ENCODE measurements at places on chromosomes 2 and 18.

DNA sequence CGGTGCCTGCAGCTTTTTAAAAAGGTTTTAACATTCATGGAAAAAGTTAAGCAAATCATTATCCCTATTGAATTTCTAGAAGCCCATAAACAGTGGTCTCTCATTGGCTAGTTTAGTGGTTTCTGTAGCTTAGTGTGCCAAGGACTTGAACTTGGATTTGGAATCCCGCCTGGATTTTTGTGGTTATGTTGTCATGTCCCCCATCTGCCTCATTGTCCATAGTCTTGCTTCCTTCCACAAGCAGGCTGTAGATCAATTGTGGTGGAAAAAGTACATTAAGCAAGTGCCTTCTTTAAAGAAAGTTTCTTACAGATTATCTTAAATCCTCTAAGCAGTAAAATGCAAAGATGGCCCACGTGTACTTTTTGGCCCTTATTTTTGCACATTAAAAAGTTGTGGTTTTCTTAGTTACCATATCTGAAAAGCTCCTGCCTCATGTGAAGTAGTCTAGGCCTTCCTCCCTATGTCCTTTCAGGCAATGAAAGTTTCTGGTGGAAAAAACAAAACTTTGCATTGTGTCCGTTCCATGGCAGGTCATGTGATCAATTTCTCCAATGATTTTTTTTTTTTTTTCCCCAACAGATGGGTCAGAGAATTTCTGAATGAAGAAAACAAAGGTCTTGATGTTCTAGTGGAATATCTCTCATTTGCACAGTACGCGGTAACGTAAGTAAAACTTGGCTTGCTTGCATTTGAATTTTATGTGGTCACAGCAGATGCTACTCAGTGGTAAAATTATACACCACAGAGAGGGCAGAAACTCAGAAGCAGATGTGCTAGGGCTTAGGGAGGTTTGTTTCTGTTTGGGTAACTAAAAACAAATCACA, 158.9 kb downstream of the PRPF40A start:
- no peak for DNase-seq

GRCh38 chr2:26410764-26411243, 9.1 kb downstream of the DRC1 start:
- DNase-seq: no peak

GRCh38 chr2:26621469-26622199, 19.5 kb downstream of the CIB4 start:
- no peak for DNase-seq

DNA sequence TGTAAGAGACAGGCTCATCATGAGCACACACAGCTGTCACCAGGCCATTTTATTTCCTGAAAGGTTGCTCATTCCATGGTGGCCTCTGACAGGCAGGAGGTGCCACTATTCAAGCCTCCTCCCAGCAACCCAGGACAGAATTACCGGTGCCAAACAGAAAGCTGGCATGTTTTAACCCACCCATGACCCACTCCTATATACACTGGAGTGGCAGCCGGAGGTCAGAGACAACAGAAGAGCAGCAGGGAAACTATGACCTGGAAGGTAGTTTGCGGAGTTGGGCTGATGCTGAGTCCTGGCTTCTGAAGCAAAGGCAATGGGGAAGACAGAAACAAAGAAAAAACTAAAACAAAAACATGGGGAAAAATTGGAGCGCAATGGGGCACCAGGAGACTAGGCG, 2.3 kb downstream of the RFTN2 start:
- no peak for DNase-seq

GRCh38 chr2:104859291-104859765, 5.4 kb downstream of the POU3F3 start:
- DNase-seq: no peak

- peak; percentile 57 for DNase-seq
Observed at GRCh38 chr2:217331523-217332416, 471.9 kb upstream of the TNP1 start.

GRCh38 chr2:46632349-46632748, 153.0 kb downstream of the TMEM247 start:
- DNase-seq: no peak

DNA sequence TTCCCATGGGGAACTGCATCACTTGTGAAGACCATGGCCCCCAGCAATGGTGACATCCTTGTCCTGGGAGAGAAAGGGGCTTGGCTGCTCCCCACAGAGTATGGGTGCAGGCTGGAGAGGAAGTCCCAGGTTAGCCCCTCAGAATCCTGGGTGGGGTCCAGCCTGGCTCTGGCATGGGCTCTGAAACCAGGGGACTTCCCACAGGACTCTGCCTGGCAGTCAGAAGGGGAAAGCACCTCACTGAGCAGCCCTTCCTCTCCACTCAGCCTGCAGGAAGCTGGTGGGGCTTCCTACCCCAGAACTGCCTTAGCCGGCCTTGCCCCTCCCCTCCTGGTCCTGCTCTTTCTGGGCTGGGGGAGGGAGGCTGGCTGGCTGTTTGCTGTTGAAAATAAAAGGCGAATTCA, 3.7 kb downstream of the NEURL3 start:
- DNase-seq: peak; percentile 9

DNA sequence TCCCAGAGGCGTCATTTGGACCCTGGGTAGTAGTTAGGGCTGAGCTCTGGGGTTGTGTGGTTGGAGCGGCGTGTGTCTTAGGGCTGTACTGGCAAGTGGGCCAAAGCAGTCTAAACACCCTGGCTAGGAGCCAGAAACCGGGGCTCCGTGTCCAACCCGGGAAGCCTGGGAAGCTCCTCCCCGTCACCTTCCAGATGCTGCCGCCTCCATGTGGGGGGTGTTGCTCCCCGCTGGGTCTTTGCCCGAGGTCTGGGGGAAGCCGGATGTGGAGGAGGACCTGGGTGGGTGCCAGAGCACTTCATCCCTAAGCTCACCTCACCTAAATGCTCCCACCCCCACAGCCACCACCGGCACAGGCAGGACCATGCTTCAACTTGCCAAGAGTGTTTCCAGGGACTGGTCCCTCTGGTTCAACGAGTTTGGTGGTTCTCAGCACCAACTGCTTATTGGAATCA, 25.4 kb downstream of the TET3 start:
- DNase-seq: peak; percentile 50

DNA sequence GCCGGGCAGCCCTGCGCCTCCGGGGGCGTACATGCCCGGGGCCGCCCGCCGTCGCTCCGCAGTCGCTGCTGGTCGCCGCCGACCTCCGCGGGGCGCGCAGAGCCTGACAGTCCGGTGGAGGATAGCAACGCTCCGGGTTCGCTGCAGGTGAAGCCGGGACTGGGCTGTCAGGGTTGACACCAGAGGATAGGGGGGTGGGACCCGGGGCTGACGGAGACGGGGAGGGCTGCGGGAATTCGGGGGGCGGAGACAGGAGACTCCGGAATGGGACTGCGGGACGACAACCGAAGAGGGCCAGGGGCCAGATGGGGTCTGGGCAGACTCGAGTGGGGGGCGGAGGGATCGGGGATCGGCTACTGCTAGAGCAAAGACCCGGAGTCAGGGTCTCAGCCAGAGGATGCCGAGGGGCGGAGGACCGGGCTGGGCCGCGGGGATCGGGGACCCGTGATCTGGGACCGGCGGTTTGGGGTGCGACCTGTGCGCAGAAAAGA, 403 bp downstream of the TMEM127 start:
- no peak for DNase-seq

DNA sequence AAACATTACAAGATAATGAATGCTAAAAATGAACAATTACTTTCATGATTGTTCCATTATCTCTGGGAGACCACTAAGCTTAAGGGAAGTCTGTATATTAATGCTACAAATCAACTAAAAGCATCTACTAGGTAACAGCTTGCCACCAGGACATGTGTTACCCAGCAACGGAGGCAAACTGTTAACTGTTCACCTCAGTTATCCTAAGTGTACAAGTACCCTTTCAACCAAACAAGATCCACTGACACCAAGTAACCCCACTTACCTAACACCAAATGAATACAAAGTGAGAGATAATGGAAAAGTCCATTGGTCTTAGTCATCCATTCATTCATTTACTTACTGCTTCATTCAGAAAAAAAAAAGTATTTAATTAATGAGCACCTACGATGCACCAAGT, 54.7 kb upstream of the KIDINS220 start:
- DNase-seq: no peak

DNA sequence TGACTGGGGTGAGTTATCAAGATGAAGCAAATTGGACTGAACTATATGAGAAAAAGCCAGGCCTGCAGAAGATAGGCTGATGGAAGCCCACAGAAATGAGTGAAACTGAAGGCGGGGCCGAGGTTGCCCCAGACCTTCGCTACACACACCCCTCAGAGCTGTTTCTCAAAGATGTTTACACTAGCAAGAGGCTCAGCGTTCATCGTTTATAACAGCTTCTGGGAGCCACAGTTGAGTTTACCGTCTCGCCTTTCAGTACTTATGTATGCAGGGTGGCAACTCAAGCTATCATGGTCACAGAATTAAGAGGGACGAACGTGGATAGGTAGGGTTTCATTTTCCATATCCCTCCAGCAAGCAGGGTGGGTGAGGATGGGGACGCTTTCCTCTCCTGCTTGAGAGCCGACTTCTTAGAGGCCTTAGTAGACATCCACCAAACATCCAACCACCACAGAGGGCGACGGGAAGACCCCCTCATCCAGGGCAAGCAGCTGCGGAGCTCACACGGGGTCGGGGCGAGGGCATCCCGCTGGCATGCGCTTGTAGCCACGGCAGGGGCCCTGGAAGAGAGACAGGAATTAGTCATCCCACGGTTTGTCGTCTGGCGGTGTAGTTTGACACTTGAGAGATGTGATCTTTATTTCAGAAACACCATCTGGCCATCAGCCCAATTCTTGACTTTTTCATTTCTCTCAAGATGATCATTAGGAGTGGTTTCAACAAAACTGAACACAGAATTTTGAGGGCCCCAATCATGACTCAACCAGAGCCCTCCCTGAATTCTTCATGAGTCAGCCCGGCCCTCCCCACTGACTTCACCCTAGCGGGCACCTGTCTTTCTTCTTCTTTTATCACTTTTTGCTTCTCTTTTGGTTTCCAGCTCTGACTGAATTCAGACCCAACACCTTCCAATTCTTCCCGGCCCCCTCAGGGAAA, 109.1 kb upstream of the CTDP1 start:
- no peak for DNase-seq

DNA sequence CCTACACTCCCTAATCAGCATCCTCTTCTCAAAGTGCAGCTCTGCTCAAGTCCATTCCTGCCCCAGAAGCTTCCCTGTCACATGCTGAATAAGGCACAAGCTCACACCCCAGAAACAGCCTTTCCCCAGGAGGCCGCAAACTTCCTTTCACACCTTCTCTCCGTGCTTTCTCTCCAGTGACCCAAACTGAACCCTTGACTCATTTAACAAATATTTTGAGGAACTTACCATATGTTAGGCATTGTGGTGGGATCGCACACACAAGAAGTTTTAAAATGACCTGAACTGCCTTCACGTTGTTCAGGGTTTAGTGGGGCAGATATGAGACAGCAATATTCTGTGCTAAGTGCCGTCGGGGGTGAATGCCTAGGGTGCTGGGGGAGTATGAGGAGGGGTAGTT, 161.3 kb downstream of the INSIG2 start:
- DNase-seq: no peak

DNA sequence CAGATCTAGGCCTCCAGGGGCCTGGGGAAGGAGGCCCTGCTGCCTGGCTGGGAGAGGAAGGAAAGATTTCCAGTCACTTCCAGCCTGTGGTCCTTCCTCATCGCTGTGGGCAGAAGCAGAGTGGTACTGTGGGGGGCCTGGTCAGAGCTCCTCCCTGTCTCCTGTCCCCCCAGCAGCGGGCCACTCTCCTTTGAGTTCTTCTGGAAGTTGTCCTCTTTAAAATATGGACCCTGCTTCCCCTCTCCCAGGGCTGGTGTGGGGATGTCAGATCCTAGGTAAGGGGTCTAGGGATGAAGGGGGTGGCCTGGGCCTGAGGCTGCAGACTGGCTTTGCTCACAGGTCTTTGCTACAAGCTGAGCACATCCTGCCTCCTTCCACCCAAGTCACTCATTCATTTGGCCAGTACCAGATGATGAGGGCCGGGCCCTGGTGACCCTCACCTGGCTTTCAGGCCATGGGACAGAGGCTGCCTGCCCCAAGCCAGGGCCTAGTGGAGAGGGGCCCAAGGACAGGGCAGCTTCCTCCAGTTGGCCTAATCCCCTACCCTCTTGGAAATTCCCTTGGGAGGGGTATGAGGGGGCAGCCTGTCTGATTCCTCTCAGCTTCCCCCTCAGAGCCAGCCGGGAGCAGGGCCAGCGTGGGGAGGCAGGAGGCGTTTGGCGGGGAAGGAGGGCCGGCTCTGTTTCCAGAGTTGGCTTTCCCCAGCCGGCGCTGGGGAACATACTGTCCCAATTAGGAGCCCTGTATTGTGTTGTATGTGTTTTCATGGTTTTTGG, 231.9 kb downstream of the DYSF start:
- DNase-seq: no peak

- no peak for DNase-seq
Observed at GRCh38 chr2:14915983-14916382, 283.5 kb downstream of the LRATD1 start.

DNA sequence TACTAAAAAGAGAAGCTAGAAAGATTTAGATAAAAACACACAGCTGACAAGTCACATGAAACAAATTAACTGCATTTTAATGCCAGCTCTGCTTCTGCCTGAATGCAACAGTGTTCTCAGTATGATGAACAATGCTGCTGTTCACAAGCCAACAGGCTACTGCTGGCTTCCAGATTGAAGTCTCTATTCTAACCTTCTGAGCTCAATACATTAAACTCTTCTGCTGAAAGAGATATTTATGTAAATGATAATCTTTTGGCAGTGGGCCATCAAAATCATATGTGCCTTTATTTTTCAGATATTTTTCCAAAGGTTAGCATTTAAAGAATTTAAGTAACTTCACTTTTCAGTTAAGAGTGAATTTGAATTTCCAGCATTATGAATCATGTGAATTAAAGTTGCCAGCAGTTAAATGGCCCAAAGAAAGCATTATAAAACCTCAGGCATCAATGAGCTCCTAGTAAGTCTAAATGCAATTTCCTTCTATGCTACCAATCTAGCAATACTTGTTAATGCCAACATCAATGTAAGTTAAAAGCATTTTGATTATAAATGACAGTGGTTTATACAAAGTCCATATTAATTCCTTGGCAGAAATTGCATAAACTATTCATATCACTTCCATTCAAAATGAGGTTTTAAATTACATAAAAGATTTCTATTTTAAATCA, 72.4 kb downstream of the ID2 start:
- no peak for DNase-seq

DNA sequence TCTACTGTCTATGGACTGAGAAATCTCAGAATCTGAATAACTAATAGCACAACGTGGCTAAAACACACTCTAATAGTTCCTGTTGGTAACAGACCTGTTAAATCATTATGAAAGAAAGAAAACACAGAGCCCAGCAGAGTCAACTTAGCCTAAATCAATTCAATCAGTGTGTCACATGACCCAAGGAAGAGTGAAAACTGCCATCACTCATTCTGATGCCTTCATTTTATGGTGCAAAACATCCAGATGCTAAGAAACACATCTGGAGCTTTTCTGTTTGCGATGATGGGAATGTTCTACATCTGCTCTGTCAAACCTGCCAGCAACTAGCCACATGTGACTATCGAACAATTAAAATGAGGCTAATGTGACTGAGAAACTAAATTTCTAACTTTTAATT, 295.7 kb upstream of the TRIB2 start:
- DNase-seq: no peak

- peak; percentile 71 for DNase-seq
Observed at GRCh38 chr2:26978061-26978596, 7.7 kb downstream of the MAPRE3 start.

Data from mucosa of gallbladder (tissue), 1 donor.